ENCODE measurements at places on chromosomes 12 and 14. TPM values are rescaled to one million over a fixed set of nuclear protein-coding genes. Genes with fewer than 3 reads are reported as not detected.

The RNFT2 gene
- total RNA-seq = 11.7 TPM

- DNase-seq = no peak
These were observed 8.9 kb upstream of the IRF2BPL start for GRCh38 chr14:77037215-77037937.

DNA sequence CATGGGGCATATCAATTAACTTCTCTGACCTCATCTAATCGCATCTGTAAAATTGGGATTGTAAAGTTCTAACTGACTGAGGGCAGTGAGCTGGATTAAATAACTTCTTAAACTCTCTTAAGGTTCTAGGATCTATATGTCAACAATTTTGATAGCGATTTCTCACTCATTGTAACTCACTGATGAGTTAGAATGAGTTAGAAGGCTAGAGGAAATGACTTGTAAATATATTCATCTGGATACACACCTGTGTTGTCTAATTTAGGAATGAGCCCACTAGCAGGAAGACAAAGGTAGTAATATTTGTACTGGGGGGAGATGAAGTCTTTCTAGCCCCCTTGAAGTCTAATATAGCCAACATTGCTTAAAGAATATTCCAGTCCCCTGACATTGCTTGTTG lies 46.3 kb upstream of the CERS5 start:
- no peak for DNase-seq

DNA sequence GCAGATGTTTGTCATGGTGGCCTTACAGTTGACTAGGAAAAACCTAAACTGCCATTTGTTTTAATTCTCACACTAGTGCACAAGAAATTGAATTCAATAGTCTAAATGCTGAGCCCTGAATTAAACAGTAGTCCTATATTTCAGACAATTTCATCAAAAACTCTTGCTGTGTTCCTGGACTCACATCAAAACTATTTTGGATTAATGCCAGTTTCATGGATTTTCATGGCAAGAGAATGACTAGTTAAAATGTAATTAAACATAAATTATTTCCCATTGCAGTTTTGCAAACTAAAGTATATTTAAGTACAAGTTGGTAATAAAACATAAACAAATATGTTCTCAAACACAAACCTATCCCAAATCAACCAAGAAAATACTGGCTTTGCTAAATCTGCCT lies 468.0 kb upstream of the PRICKLE1 start:
- DNase-seq = no peak

- DNase-seq = no peak
These were observed 13.6 kb upstream of the FAIM2 start for GRCh38 chr12:49917166-49917787.

DNA sequence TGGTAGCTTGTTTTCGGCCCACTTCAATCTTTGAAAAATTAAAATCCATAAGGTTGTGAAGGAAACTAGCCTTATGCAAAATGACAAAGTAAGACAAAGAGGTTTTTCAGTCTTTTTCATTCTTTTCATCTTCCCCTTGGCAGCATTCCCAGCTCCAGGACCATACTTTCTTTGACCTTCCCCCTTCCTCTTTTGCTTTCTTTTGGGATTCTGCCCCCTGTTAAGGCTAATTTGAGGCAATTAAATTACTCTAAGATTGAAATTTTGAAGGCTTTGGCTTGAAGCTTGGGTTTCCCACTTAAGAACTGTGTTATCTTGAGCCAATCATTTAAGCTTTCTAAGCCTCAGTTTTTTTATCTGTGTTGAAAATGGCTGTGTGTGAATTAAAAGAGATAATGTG lies 124.9 kb downstream of the DACT1 start:
- no peak for DNase-seq

- DNase-seq = no peak
These were observed 2.8 kb downstream of the ZNF219 start for GRCh38 chr14:21095430-21096205.

DNA sequence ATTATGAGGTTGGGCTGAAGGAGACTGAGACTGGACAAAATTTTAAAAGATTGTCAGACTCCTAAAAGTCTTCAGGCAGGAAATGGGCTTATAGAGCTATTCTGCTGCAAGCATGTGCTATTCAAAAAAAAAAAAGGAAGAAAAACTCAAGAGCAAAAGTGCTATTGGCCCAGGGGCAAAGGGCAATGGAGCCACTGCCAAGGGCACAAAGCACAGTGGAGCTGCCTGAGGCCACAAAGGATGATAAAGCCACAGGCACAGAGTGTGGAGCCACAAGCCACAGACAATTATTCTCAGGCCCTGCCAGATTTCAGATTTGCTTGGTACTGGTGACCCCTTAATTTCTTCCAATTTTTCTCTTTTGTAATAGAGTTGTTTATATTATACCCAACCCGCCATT lies 29.6 kb upstream of the GRIN2B start:
- DNase-seq = no peak

DNA sequence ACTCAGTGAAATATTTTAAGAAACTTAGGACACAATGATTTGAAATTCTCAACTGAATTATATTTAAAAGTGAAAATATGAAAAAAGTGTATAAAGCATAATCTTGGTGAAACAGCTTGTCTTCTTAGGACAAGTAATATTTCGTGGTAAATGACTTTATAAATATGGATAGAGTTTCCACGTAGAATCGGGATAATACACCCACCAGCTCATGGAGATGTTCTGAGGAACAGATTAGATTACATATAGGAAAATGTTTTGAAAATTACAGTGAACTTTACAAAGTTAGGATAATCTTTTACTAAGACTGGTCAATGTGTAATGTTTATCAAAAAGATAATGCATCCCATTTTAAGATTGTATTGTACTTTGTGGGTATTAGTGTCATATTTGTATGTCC lies 25.6 kb upstream of the MYF6 start:
- DNase-seq = no peak

DNA sequence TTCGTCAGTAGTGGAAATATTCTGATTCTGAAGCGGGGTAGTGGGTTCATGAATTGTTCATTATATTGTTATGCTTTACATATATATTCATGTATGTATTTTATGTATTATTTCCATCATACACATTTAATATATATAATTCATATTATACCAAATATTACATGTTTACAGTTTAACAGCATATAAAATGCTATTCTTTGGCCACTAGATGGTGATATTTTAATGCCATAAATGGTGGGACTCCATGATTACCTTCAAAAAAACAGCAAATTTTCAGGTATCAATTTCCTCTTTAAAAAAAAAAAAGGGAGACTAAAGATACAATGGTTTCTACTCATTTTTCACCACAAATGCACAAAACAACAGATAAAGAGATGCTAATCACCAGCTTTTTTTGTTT lies 41.0 kb downstream of the BDKRB1 start:
- DNase-seq = no peak

DNA sequence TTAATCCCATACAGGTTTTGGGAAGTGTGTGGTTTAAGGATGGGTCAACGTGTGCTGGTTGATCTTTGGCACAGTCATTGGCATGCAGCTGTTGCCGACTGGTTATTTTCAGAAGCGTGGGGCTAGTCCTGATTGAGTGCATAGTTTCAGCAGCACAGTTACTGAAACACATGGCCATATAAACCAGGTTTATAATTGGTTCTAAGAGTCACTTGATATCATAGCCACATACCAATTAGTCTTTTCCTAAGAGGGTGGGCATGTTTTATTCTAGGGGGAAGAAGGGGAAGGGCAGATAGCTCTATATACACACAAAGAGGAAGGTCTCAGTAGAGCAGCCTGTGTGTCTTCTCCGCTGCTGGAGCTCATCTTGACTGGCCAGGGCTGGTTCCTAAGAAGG lies 11.0 kb upstream of the RPS6KL1 start:
- no peak for DNase-seq

- DNase-seq = no peak
These were observed 264.2 kb downstream of the SLC6A15 start for GRCh38 chr12:84648425-84648824.

GRCh38 chr14:104673481-104673880 lies 15.9 kb upstream of the INF2 start:
- DNase-seq = no peak

GRCh38 chr14:103284574-103285467 lies 49.2 kb upstream of the EIF5 start:
- DNase-seq = no peak

- DNase-seq = no peak
These were observed 154.5 kb upstream of the FOXN3 start for GRCh38 chr14:89571491-89571890.

DNA sequence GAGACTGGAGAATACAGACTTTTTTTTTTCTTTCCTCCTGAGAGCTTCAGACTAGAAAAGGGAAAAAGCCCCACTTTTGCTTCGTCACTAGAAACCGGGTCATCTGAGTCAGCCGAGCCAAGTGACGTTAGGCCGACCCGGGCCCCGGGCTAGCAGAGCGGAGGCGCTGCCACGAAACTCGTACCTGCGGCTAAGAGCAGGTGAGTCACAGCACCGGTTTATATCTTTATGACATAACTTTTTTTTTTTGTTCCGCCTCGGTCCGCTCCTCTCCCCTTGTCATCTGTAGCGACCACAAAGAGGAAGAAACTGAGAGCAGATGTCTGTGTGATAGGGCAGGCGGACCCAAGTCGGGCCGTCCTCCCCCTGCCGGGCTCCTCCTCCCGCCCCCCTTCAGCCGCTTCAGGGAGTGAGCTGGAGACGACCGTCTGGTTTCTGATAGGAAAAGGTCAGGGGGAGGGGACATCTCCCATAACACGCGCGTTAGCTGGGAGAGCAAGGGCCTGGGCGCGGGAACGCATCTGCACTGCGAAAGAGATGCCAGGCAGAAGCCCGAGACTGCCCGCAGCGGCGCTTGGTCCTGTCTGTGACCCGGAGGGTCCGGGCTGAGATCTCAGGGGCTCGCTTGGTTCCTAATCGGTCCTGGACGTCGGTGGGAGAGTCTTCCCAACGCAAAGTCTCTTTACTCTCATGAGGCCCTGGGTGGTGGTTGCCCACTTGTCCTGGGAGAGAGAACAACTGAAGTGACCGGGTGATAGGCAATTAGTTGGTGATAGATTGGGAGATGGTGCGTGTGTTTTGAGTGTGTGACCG lies 586 bp downstream of the TTC6 start:
- no peak for DNase-seq

The HOXC11 gene
- total RNA-seq = not detected

- no peak for DNase-seq
These were observed 42.8 kb upstream of the CMKLR1 start for GRCh38 chr12:108381787-108382436.

Data from activated CD4-positive, alpha-beta T cell treated with anti-CD3 and anti-CD28 coated beads, Interleukin-2, amount 10 ng/mL, durations not matched to agents 7 days and 5 days (primary cell).